ENCODE measurements at places on chromosomes 2 and 18. TPM values are rescaled to one million over a fixed set of nuclear protein-coding genes. Genes with fewer than 3 reads are reported as not detected.

The SLC35F6 gene
- 41.3 TPM for total RNA-seq

The ERFE gene
- 10.4 TPM for total RNA-seq

The MC4R gene
- not detected for total RNA-seq

GRCh38 chr2:42826231-42826630 lies 33.8 kb upstream of the HAAO start:
- DNase-seq, result no peak

GRCh38 chr2:98912957-98913915 lies 22.8 kb downstream of the CRACDL start:
- peak; percentile 61 for DNase-seq

The CDH20 gene
- not detected for total RNA-seq

DNA sequence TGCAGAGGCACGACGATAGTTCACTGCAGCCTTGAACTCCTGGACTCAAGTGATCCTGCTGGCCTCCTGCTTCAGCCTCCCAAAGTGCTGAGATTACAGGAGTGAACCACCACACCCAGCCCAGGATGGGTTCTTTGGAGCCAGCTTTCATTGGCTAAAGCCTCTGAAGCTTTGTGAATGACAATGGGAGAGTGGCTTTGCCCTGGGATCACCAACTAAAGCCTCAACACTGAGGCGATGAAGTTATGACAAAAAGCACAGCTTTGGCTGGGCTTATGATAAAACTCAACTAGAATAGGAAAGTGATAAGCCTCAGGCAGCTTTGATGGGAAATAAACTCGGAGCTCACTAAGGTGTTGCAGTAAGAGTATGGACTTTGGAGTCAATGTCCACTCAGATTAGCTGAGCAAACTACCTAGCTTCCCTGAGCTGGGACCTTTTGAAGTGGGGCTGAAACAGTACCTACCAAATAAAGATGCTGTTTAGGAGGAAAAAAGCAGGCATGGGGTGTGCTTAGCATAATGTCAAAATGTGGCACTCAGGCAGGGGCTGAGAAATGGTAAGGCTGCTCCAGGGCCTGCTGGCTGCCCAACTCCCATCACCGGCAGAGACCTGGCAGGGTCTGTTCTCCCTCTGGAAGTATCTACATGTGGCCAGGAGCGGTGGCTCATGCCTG lies 4.3 kb downstream of the TMEM127 start:
- DNase-seq, result no peak

The SCN3A gene
- 23.8 TPM for total RNA-seq

DNA sequence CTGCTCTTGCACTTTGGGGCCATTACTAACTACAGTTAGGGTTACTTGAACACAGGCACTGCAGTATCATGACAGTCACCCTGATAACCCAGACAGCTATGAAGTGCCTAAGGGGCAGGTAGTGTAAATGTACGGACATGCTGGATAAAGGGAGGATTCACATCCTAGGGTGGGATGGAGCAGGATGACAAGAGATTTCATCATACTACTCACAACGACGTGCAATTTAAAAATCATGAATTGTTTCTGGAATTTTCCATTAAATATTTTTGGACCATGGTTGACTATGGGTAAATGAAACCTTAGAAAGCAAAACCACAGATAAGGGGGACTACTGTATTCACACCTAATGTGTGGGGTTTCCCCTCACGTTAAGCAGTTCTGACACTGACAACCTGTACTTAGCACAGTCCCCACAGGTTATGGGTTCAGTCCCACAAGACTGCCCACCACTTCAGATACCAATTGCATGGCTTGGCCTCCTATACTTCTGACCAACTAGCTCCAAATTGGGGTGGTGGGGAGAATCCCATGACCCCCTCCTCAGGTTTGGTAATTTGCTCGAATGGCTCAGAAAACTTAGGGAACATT lies 75.8 kb downstream of the NAT8 start:
- DNase-seq, result no peak

The MGAT4A gene
- 8.7 TPM for total RNA-seq

- DNase-seq, result peak; percentile 50
Measured at GRCh38 chr2:16773080-16773713, 107.6 kb upstream of the CYRIA start.

DNA sequence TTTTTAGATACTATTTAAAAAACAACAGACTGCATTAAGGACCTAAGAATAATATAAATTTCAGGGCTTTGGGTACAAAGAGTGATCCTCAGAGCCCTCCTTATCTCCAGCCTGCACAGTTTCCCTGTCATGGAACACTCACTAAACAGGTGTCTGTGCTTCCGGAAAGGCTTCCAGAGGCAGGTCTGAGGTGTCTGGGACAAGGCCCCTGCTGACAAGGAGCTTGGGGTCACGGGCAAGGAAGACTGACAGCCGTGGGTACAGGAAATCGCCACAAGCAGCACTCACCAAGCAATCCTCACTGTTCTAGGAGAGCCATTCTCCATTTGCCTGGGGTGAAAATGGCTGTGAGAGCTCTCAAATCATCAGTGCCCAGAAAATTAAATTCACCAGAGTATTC lies 220.3 kb upstream of the PXDN start:
- no peak for DNase-seq

The RNF152 gene
- total RNA-seq, result 3.3 TPM

DNA sequence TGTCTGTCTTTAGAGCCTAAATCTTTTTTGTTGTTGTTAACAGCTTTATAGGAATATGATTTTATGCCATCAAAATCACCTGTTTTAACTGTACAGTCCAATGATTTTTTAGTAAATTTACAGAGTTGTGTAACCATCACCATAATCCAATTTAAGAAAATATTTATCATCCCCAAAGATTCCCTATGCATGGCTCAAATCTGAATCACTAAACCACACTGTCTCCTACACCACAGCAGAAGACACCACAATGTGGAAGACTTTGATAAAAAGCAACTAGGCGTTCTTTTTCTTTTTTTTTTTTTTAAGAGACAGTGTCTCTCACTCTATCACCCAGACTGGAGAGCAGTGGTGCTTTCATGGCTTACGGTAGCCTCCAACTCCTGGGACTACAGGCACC lies 99.6 kb downstream of the TXNL1 start:
- DNase-seq, result no peak

DNA sequence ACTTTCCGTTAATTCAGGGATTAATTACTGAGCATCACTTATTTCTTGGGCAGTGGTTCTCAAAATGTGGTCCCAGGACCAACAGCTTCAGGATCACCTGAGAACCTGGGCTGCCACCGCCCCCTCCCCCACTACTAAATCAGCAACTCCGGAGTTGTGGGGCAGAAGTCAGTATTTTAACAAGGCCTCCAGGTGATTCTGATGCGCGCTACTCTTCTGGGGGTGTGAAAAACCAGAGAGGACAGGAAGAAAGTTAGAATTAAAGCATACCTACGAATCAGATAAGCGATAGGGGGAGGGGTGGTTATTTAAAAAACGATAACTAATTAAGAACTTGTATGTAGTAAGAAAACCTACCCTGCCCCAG lies 319 bp downstream of the ZSCAN30 start:
- DNase-seq, result no peak

GRCh38 chr2:168568476-168569267 lies 112.6 kb downstream of the CERS6 start:
- DNase-seq, result no peak

The GCG gene
- not detected for total RNA-seq

DNA sequence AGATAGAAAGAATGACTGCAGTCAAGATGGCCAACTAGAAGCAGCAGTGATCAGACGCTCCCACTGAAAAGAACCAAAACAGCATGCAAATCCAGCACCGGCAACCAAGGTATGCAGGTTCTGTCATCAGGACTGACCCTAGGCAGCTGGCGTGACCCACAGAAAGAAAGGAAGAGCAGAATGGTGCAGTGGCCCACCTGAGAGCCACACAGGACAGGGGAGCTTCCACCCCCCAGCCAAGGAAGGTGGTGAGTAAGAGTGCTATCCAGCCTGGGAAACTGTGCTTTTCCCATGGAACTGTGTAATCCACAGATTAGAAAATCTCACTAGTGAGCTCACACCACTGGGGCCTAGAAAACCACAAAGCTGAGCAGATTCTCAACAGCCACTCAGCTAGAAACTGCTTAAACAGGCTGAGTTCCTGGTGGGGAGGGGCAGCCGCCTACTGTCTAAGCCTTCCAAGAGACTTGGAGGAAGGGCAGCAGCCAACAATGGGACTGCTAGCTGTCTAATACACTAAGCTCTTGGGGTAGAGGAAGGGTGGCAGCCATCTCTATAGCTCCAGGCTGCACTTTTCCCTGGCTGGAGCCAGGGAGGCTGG lies 127.9 kb downstream of the EVA1A start:
- DNase-seq, result peak; percentile 96

- peak; percentile 23 for DNase-seq
Measured at GRCh38 chr2:75494137-75494769, 66.5 kb downstream of the EVA1A start.

The DIS3L2 gene
- 28.5 TPM for total RNA-seq

- peak; percentile 69 for DNase-seq
Measured at GRCh38 chr2:169131587-169132512, 62.5 kb downstream of the DHRS9 start.

GRCh38 chr18:4888251-4889040 lies 308.6 kb downstream of the AKAIN1 start:
- no peak for DNase-seq

DNA sequence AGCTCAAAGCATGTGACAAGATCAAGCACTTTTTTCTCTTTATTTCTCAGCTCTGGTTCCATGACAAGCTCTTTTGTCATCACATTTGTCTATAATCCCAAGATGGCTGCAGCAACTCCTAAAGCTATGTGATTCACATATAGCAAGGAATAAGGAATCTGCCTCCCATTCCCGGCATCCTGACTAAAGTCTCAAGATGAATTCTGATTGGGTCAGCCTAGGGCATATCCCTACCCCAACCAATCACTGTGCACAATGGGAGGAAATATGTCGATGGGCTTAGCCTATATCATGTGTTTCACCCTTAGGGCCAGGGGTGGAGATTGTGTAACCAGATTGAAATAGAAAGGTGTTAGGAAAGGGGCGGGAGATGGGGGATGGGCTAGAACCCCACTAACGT lies 23.1 kb upstream of the COLEC12 start:
- no peak for DNase-seq

The LYPD6 gene
- 1.6 TPM for total RNA-seq

DNA sequence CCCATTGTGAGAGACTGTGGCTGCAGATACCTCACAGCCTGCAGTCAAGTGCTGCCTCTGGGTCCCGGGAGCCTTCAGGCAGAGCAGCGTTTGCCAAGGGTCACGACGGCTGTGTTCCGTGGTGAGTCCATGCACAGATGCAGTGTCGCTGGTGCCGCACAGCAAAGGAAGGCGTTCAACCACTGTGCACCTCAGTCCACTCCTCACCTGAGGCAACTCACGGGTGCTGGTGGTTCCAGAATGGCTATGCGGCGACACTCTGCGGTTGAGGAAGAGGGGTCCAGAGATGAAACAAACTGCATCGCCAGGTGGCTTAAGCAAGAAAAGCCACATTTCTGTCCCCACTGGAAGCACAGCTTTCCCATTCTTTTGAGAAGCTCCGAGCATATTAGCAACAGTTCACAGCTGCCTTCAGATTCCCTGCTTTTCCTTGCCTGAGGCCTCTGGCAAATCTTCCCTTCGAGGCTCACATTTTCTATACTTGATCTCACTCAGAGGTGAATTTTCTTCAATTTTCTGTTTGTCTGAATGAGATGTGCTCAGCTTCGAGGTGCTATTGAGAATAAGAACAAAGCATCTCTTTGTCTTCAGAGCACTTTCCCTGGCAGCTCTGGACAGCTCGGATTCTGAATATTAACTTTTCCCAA lies 208.8 kb upstream of the TWIST2 start:
- DNase-seq, result no peak

DNA sequence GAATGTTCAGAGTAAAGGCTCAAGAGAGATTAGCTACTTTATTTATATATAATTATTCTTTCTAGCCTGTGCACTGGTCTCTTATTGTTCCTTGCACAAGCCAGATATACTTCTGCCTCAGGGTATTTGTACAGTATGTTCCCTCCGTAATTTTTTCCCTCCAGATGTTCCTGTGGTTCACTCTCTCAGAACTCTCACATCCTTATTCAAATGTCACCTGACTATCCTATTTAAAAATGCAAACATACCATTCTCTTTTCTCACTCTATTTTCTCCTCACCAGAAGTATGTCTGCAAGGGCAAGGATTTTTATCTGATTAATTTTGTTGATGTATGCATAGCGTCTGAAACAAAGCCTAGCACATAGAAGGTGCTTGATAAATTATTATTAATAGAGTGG lies 64.0 kb upstream of the CERS6 start:
- DNase-seq, result no peak

GRCh38 chr2:213490087-213490486 lies 205.8 kb downstream of the SPAG16 start:
- peak; percentile 13 for DNase-seq

DNA sequence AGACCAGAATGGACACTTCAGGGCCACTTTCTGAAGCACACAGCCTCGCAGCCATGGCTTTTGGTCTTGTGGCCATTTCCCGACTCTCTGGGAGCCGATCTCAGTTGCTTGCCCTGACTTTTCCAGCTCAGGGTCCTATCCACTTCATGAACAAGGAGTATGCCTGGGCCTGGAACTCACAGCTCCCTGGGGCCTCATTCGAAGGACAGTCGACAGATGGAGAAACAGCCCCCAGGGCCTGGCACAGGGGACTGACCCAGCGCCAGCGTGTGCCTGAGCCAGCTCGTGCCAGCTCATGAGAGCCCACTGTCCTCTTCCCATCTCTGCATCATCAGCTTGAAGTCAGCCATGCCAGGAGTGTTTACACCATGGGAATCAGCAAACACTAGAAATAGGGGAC lies 134.6 kb upstream of the GPC1 start:
- no peak for DNase-seq

The CYRIA gene
- total RNA-seq, result 9.2 TPM
